ENCODE measurements at places on chromosomes 1 and 21.

DNA sequence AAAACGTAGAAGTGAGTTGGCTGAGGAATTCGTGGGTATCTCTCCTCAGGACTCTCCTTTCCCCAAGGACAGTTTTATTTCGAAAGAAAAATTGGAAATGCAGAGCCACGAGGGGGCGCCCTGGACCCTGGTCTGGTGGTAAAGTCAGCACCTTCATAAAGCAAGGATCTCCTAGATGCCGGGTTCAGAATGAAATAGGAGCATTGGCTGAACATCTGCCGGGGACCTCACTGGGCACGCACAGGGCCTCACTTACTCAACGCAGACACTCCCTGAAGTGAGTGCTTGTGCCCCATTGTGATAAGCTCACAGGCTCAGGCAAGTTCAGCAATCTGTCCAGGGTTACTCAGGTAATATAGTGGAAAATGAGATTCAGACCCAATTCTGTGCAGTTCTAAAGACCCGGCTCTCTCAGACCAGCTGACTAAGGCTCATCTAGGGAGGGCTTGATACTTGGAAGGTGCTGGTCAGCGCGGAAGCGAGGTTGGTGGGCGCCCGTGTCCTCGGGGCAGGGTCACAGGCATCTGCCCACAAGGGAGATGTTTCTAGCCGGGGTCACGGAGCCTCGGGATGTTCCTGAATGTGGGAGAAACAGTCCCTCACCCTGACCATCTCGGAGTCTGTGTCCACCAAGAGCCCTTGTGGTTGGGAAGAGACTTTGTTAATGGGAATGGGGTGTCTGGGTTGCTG lies 55.7 kb upstream of the ETV3 start:
- DNase-seq: peak; percentile 58

GRCh38 chr1:24380508-24380907 lies 33.1 kb downstream of the STPG1 start:
- no peak for DNase-seq

DNA sequence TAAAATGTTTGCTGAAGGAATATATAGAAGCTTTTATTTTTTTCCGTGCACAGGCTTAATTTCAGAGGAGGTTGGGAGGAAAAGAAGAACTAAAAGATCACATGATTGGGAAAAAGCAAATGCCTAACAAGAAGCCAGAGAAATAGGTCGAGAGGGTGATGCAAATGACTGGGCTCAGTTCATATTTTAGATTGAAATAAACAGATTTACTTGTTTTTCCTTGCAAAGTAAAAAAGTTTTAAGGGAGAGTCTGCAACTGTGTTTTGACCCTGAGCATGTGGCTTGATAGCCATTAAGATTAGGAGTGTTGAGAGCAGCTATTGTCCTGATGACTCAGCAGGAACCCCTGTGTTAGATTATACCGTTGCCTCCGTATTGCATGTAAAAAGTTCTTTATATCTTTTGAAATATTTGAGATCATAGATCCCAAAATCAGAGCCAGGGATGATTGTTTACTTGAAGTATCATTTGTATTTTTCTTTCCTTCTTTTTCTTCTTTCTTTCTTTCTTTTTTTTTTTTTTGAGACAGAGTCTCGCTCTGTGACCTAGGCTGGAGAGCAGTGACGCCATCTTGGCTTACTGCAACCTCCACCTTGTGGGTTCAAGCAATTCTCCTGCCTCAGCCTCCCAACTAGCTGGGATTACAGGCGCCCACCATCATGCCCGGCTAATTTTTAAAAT lies 20.2 kb downstream of the CLIC4 start:
- DNase-seq: no peak

- no peak for DNase-seq
Observed at GRCh38 chr1:201456499-201457309, 12.3 kb downstream of the PHLDA3 start.

DNA sequence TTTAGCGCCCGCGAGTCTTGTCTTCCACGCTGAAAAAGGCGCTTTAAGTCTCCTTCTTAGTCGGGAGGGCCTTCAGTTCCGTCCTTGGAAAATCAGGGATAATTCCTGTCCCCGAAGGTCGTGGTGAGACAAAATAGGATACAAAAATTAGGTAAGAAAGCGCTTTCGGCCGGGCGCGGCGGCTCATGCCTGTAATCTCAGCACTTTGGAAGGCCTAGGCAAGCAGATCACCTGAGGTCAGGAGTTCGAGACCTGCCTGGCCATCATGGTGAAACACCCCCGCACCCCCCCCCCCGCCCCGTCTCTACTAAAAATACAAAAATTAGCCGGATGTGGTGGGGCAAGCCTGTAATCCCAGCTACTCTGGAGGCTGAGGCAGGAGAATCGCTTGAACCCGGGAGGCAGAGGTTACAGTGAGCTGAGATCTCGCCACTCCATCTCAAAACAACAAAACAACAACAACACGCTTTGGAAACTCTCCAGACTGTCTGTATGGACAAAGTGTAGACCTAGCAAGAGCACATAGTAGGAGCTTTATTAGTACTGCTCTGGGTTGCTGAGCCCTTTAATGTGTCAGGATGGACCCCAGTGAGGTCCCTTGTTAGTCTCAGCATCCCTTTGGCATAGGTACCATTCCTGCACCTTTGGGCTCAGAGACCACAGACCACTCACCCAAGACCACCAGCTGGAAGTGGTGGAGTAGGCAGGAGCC lies 790 bp upstream of the TMEM54 start:
- no peak for DNase-seq

GRCh38 chr1:24793447-24794129 lies 48.3 kb downstream of the CLIC4 start:
- DNase-seq: no peak

DNA sequence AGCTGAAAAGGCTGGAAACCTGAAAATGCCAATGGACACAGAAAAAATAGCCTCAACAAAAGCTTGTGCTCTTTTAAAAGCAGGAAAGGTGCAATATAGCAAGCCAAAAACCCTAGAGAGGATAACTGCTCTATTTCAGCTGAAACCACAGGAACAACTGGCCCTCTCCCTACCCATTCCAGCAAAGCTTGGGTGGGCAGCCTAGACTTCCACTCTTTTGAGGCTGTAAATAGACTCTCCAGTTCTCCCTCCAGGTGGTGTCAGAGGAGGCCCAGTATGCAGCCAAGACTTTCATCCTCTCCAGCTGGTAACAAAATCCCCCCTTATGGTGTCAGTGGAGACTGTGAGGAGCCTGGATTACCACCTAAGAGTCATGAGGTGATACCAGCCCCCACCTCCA lies 206.9 kb upstream of the PLD5 start:
- no peak for DNase-seq

- peak; percentile 87 for DNase-seq
Observed at GRCh38 chr1:11037740-11038182, 9.3 kb downstream of the MASP2 start.

DNA sequence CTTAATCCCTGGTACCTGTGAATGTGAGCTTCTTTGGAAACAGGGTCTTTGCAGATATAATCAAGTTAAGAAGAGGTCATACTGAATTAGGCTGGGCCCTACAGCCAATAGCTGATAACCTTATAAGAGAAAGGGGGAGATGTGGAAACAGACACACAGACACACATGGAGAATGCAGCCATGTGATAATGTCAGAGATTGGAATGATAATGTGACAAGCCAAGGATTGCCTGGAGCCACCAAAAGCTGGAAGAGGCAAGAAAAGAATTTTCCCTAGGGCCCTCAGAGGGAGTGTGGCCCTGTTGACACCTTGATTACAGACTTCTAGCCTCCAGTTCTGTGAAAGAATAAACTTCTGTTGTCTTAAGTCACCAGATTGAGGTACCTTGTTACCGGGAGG lies 114.5 kb upstream of the SOD1 start:
- DNase-seq: no peak

DNA sequence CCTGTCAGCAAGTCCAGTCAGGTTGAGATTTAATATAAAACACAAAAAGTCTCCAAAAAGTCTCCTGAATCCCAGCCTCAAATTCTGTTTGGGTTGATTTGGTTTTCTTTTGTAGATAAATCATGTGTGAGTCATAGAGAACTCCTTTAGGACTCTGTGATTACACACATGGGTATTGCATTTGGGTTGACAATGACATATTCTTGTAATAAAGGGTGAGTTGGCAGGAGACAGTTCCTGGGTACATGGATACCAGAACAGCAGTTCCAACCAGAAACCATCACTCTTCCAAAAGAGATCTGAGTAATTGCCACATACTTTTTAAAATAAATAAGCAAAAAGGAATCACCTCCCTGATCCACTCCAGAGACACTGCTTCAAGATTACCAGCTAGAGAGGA lies 8.9 kb downstream of the CR2 start:
- DNase-seq: no peak

DNA sequence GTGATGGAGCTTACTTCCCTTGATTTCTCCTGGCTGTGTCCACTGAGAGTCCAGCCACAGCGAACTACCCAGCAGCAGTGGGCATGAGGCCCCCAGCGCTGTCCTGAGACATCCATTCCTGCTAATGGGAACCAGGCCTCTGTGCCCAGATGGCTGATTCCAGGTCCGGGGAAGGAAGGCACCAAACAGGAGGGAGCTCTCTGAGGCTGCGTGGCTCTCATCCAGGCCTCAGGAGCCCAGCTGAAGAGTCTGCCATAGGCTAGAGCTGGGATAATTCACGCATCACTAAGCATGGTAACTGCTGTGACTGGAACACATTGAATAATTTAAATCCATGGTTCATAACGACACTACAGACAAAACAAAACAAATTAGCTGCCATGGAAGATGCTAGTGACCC lies 24.7 kb upstream of the LRRC47 start:
- no peak for DNase-seq

DNA sequence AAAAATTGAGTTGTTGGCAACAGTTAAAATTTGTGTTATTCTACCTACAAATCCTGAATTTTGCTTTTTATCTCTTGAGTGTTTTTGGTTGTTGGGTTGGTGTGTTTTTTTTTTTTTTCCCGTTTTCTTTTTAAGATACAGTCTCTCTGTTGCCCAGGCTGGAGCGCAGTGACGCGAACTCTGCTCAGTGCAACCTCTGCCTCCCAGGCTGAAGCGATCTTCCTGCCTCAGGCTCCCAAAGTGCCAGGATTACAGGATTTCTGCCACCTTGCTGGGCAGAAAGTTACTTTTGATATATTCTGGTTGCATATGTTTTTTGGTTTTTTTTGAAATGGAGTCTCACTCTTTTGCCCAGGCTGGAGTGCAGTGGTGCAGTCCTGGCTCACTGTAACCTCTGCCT lies 4.2 kb downstream of the PCNT start:
- DNase-seq: no peak

DNA sequence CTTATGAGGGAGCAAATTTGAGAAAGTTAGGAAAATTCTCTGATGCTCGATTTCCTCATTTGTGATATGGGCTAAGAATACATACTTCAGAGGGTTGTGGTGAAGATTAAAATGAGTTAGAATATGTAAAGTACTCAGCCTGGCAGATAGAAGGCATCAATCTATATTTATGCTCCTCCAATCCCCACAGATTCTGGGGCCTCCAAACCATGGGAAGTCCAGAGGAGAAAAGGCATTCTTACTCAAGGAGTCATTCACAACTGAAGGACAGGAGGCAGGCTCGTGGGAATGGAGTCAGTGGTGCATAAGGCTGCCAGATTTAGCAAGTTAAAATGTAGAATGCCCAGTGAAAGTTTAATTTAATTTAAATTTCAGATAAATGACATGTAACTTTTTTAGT lies 330.0 kb upstream of the POU3F1 start:
- no peak for DNase-seq

DNA sequence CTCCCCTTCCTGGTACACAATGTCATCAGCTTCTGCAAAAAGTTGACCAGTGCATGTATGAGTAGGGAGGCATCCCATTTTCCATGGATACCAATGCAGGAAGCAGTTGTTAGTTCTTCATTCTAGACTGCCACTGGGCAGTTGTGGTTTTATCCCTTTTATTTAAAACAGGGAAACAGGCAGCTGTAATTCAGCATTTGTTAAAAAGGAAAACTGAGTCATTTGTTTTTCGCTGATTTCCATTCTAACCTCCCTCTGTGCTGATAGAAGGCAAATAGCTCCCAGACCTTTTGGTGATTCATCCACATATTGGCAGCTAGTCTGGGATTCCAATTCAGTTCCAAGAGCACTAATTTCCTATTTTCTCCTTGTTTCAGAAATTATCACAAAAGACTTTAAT lies 21.1 kb upstream of the ABCA4 start:
- DNase-seq: no peak

DNA sequence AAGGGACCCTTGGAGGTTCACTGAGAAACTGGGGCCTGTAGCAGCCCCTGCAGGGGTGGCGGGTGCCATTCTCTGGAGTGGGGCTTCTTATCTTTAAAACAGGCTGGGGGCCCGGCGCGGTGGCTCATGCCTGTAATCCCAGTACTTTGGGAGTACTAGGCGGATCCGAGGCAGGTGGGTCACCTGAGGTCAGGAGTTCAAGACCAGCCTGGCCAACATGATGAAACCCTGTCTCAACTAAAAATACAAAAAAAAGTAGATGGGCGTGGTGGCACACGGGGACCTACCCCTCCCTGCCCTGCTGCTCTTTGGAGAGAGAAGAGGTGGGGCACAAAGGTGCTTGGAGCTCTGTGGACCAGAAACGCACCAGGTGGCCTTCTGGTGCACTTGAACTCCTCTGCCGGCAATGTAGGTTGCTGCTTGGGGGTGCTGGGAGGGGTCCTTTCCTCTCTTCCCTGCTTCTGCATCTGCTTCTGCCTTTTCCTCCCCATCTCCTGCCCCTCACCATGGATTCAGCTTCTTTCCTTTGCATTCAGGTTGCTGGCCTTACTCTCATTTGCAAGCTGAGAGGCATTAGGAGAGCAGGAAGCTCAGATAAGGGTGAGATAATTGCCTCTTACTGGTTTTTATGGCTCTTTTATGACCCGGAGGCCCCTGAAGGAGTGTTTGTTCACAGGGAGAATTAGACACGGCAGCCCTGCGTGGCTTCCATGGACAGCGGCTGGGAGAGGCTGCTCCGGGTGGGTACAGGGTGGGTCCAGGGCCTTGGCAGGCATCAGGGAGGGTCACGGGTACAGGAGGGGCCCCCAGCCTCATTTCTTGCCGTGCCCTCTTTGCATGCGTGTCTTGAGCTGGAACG lies 57.4 kb downstream of the ARHGEF10L start:
- DNase-seq: no peak

DNA sequence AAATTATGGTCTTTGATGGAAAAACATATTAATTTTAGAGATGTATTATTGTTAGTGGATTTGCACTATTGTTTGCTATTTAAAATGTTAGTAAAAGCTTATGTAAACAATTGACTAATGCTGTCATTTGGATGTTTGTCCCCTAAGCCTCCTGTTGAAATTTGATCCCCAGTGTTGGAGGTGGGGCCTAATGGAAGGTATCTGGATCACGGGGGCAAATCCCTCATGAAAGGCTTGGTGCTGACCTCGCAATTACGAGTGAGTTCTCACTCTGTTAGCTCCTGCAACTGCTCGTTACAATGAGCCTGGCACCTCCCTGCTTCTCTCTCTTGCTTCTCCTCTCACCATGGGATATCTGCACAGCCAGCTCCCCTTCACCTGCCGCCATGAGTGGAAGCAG lies 14.3 kb downstream of the TMEM35B start:
- DNase-seq: no peak

DNA sequence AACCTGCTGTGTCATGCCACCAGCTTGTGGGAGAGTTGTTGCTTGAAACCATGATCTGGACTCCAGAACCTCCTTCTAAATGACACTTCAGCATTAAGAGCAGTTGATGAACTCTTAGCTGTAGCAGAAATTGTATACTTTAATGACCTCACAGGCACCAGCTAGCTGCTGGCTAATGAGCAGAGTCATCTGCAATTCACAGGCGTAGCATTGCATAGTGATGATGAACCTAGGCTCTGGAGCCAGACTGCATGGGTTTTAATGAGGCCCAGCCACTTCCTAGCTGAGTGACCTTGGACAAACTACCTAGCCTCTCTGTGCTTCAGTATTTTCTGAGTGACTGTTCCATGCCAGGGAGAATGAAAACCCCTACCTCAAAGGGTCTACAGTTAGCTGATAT lies 407.1 kb downstream of the LMO4 start:
- DNase-seq: no peak

- DNase-seq: no peak
Observed at GRCh38 chr1:208934933-208935332, 648.6 kb upstream of the CAMK1G start.

All from activated CD4-positive, CD25-positive, alpha-beta regulatory T cell treated with anti-CD3 and anti-CD28 coated beads, Interleukin-2, amount 50 U/mL, for 72 hours (primary cell).